ENCODE measurements at places on chromosomes 12 and 14.

GRCh38 chr14:56331592-56332216 is 213.5 kb downstream of the PELI2 start:
- no peak for DNase-seq

- DNase-seq: peak; percentile 97
Measured at GRCh38 chr12:114933428-114934160, 249.6 kb upstream of the TBX3 start.

DNA sequence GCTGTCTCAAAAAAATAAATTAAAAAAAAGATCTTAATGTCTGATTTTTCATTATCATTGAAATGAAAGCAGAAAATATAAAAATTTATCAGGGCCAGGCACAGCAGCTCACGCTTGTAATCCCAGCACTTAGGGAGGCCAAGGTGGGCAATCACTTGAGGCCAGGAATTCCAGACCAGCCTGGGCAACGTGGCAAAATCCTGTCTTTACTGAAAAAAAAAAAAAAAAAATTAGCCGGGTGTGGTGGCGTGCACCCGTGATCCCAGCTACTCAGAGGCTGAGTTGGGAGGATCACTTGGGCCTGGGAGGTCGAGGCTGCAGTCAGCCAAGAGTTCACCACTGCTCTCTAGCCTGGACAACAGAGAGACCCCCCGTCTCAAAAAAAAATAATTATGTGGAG is 37.6 kb upstream of the CLIP1 start:
- no peak for DNase-seq

DNA sequence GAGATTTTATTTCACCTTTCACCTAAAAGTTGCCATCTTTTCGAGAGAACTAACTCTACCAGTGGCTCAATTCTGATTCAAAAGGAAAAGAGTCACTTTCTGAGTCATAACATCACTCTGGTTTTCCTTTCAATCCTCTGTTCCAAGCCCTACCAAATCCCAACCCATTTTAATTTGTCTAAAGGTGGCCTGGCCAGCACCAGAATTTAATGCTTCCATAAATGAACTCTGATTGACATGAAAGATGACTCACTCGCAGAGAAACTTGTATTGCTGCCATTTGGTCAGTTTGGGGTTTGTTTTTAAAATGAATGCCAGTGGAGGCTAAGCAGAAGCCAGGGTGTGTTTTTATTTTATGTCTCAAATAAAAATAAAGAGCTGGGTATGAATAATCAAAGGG is 117.4 kb upstream of the SOX5 start:
- DNase-seq: no peak

- DNase-seq: no peak
Measured at GRCh38 chr12:106498056-106498455, 84.7 kb upstream of the RFX4 start.

- no peak for DNase-seq
Measured at GRCh38 chr12:62379026-62379722, 87.5 kb upstream of the MON2 start.

GRCh38 chr14:76941544-76941943 is 87.0 kb downstream of the IRF2BPL start:
- no peak for DNase-seq

Measured in ACHN (cell line).